ENCODE measurements at places on chromosomes 7 and 10.

GRCh38 chr7:30472784-30473775 is 5.5 kb downstream of the NOD1 start:
- DNase-seq, result peak; percentile 83

DNA sequence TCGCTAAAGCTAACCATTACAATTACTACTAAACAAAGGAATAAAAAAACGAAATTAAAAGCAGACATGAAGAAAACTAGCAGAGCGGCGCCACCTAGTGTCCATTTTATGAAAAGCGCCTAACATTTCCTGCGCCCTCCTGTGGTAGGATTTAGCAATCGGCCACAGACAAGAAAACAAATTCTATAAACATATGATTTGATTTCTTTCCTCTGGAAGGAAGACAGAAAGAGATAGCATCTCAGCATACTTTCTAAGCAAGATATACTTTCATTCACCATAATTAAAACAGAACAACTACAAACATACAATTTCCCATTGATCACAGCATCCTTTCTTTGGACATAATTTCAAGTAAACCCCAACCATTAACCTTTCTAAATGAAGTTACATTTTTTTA is 337.7 kb upstream of the NPVF start:
- peak; percentile 74 for DNase-seq

DNA sequence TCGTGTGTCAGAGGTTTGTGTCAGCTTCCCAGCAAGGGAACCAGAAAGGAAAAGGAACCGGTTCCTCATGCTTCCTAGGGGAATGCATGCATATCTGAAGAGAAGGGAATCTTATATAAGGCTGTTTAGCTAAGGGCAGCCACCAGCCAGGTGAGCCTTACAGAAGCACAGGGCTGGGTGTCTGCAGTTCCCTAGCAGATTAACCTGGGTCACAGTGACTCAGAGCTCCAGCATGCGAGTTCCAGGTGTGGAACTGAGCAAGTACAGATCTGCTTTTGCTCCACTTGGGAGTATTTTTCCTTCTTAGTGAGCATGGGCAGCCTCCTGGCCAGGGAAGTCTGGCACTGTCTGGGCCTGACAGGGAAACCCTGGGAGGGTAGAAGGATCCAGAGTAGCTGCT is 957 bp upstream of the ANKRD2 start:
- DNase-seq, result no peak

GRCh38 chr7:58086871-58087535 is 637.0 kb downstream of the ZNF716 start:
- DNase-seq, result no peak

- no peak for DNase-seq
These were observed 147.2 kb downstream of the AKR1D1 start for GRCh38 chr7:138223402-138223879.

DNA sequence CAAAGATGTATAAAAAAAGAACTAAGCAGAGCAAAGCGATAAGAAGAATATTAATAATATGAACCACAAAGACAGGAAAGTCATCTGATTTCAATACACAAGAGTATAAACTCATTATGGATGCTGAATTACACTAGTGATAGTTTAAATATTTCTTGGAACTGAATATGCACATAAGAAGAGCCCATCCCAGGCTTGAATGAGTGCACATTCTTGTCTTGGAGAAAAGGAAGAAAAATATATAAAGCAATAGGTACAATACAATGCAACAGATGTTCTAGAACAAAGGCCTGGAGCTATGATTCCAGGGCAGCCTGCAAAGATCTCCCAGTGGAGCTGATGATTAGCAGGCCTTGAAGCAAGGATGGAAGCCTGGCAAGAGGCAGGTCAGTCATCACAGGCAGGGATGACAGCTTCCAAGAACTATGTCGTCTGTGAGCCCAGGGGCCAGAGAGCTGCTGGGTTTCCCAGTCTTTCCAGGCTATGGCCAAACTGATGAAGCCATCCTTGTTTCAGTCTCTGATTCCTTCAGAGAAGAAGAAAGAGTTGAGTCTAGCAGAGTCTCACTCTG is 277.6 kb downstream of the KCNMA1 start:
- peak; percentile 66 for DNase-seq

DNA sequence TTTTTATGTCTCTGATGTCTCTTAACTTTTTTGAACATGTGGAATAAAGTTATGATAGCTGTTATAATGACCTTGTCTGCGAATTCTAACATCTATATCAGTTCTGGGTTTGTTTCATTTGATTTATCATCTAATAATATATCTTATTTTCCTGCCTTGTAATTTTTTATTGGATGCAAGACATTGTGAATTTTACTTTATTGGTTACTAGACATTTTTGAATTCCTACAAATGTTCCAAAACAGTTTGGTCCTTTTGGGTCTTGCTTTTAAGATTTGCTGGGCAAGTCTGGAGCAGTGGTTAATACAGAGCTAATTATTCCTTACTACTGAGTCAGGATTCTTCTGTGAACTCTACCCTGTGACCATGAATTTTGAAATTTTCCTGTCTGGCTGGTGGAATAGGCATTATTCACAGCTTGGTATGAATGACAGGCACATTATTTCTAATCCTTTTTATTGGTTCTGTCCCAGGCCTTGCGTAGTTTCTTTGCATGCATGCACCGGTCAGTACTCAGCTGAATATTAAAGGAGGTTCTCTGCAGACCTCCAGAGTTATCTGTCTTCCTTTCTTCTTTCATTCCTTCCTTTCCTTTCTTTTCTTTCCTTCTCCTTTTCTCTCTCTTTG is 9.0 kb downstream of the CUTC start:
- DNase-seq, result no peak

DNA sequence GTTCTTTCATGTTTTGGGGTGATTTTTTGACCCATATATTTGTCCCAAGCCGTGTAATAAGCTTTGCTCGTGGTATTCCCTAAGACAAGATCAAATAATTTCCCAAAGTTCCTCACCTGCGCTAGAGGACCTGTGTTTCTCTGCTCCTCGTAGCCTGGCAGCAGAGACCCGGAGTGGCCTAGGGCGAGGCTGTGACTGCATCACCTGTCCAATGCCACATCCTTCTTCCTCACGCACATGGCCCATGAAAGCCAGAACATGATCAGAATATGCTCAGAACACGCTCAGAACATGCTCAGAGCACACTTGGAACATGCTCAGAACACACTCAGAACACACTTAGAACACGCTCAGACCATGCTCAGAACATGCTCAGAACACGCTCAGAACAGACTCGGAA is 23.8 kb downstream of the EN2 start:
- DNase-seq, result no peak

- peak; percentile 91 for DNase-seq
These were observed 119.8 kb upstream of the LANCL2 start for GRCh38 chr7:55245271-55245723.

GRCh38 chr7:45697576-45698136 is 123.5 kb downstream of the ADCY1 start:
- DNase-seq, result peak; percentile 22

DNA sequence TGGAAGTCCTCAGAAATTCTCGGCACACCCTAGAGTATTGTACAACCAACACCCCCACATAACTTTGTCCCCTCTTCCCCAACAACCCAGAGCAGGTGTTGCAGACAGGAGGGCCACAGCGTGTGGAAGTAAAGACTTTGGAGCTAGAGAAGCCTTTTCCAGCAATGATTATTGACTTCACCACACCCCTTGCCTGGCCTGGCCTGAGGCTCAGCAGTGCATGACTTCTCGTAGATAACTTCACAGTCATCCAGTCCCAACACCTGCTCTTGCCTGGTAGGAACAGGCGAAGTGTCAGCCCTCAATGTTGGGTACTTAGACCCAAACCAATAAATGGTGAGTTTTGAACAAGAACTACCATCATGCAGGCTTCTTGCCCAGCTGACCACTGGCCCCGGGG is 36.7 kb downstream of the GOT1 start:
- no peak for DNase-seq

DNA sequence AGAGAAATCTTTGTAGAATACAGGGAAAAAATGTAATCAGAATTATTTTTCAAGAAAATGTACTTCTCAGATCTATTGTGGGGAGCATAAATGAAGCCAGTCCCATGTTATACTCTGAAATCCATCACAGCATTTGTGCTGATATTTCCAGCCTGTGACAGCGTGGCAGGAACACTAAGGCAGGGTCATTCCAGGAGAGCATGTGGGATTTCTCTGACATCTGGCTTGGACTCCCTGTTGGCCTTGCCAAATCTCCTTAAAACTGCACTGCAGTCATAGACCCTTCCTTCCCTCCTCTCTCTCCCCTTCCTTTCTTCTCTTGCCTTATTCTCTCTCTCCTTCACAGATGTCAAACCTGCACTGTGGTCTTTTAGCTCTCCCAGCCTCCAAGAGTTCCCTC is 6.5 kb upstream of the TSPAN13 start:
- DNase-seq, result no peak

- no peak for DNase-seq
These were observed 6.8 kb upstream of the CSTF2T start for GRCh38 chr10:51706225-51706624.

DNA sequence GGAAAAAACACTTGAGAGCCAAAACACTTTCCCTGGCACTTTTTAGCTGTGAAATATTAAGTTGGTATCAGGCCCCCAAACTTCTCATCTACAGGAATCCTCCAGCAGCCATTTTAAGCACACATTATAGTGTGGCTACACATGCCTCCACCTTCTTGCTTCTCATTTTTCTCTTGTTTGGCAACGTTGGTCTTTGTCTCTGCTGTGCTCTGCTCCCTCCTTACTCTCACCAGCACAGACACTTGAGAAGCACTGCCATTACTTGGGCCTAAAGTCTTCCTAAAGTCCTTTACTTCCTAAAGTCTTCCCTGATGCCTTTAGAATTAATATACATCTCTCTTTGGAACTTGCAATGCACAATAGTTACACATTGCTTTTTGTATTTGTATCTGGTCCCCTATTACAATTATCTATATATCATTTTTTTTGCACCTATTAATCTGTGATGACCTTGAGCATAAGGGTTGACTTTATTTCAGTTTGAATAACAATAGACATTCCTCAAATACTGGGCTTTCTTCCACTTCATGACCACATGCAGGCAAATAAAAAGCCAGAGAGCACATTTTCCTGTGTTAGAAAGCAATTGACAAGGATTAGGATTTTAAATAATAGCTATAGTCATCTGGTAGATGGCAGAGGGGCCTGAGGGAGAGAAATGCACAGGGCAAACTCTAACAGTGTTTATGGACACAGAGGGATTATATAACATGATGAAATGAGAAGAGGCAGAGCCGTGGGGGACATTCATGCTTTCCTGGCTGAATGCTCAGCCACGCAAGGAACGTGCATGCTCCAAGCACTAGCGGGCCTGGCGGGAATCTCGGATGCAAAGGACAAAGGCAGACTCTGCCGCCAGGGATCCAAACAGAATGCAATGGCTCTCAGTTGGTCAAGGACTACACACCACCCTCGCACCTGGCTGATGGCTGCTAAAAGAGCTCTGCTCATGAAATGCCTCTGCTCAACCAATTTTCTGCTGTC is 99.3 kb downstream of the CDC14C start:
- no peak for DNase-seq

DNA sequence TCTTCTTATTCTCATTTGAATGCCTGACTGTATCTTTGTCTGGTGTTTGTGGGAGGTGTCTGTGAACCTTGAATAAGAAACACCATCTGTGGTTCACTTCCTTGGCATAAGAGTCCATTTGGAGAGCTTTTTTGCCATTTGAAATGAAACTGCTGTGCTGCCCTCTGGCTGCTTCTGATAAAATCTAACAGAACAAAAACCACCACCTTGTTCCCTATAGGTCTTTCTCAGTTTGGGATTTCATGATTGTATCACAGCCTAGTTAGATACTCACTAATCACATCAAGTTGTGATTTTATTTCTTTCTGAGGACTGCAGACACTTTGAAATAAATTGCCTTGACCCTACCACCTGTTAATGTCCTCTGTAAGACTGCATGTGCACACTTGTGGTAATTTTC is 102.7 kb upstream of the FAM13C start:
- DNase-seq, result peak; percentile 19

DNA sequence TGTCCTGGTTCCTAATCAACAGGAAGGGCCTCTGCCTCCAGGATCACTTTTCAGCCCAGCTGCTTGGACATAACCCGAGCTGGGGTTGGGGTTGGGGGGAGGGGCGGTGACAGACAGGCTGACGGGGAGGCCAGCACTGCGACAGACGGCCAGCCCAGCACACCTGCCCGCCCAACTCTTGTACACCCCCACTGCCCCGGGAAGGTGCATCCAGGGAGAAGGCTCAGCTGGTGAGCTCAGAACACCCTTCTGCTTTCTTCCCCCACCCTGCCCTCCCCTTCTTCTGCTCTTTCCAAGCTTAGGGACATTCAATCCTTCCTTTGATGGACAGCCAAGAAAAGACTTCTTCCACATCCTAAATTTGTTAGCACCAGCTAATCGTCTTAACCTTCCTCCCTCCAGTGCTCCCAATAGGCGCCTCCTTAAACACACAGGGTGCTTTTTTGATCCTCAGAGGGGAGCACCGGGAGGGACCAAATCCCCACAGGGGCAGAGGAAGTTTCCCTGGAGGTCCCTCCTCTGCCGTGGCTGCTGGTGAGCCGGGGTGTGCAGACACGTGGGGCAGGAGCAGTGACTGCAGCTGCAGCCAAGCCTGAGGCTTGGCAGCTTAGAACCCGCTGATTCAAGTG is 44.7 kb downstream of the COL13A1 start:
- no peak for DNase-seq

- no peak for DNase-seq
These were observed 1.0 kb downstream of the NT5C2 start for GRCh38 chr10:103192089-103192450.

DNA sequence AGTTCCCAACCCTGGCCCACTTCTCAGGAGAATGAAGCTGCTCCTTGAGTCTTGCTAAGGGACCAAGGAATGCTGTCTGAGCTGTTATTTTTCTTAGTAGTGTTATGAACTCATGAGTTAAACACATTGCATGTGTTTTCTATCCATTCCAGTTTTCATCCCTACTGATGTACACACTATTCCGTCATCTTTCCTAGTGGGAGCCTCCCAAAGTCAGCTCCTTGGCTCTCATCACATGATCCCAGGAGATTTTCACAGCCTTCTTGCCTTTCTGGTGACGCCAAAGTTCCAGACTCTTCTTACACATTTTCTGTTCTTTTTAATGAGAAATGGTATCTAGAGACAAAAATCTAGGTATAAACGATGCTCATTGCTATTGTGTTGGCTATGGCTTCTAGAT is 8.4 kb upstream of the C10orf71 start:
- no peak for DNase-seq

- peak; percentile 82 for DNase-seq
These were observed at the start of gene OR2F2 for GRCh38 chr7:143934526-143935325. TSS of gene OR2F2 (plus strand) at chr7:143935233. CDS start at chr7:143935233, 0 bp downstream.

DNA sequence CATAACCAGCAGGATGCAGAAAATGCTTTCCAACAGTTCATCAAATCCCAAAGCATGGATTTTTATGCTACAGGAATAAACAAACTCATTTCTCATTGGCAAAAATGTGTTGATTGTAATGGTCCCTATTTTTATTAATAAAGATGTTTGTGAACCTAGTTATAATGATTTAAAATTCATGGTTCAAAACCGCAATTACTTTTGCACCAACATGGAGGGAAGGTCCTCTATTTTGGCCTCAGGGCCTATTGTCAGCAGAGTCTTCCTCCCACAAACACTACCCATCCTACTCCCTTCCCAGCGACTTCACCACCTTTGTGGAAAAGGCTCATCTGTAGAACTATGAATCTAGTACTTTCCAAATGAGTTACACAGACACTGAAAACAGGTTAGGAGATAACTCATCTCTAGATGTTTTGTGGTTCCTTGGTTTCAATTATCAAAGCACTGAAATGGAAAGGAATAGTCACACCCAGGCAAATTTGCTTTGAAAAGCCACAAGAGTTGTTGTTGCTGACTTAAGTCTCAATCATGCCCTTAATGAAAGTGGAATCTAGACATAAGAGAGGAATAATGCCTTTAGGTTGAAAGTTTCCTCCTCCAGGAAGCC is 59.4 kb upstream of the FRMD4A start:
- DNase-seq, result no peak

- no peak for DNase-seq
These were observed 57.2 kb upstream of the ELN start for GRCh38 chr7:73970801-73971229.

All from fibroblast of skin of scalp (primary cell).